Sciatic nerve (tissue), 2 donors: ENCODE measurements at places on chromosomes 12 and 14. TPM values are rescaled to one million over a fixed set of nuclear protein-coding genes. Genes with fewer than 3 reads are reported as not detected.

DNA sequence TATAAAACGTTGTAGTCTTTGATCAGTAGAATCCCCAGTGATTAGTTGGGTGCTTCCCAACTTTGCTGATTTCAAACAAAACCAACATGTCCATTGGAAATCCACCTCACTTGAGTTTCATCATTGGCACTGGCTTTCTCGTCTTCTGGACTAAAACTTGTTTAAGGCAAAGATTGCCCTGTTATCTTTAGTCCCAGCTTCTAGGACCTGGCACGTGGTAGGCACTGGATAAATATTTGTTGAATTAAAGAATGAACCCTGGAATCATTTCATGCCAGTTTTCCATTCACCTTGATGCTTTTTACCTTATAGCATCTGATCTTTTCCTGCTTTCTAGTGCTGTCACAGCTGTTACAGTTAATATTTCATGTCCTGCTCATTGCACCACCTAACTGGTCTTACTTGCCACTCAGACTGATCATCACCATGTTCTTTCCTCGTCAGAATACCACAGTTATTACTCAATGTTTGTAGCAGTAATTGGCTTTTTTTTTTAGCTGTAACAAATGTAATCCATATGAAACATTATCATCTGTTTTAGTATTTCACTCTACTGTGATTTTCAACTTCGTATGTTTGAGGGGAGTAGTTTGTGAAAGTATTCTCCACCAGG is 7.3 kb upstream of the C12orf50 start:
- no peak for DNase-seq

DNA sequence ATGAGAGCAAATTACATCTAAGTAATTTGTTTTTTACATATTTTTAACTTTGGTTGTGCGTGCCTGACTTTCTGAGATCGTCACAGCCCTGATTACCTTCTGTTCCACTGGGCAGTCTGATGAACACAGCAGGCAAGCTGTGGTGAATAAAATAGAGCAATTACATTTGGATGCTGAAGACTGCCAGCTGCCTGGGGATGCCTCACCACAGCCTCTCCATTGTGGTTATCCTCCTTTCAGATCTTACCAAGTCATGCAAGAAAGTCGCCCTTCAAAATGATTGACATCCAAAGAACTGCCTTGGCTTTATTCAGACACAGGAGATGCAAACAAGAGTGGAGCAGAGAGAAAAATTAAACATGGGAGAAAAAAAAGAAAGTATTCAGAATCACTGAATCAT is 456.6 kb upstream of the TMPO start:
- no peak for DNase-seq

Gene ARHGAP5
- 193 TPM for total RNA-seq

DNA sequence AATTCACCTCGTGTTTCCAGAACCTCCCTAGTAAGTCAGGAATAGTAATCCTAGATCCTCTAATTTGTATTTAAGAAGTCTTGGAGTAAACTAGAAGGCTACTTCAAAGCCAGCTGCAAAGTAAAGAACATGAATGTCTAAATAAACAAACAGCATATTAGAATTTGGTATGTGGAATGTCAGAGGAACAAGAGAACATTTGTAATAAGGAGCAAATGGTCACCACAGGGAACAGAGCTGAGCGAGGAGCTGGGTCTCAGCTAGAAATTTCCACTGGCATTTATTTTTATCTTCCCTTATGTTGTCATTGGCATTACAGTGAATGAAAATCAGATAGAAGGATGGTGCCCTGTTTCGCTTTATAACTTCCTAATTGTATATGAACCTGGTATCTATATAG is 50.2 kb downstream of the FRMD6 start:
- DNase-seq, result no peak

Gene CDKL1
- 15.8 TPM for total RNA-seq

Gene DNAJC22
- total RNA-seq, result not detected

GRCh38 chr14:99573436-99574098 is 30.4 kb downstream of the CCDC85C start:
- no peak for DNase-seq

Gene EGLN3
- total RNA-seq, result 10.9 TPM

- no peak for DNase-seq
Observed at GRCh38 chr12:97131220-97131981, 224.3 kb downstream of the NEDD1 start.

- DNase-seq, result no peak
Observed at GRCh38 chr12:104588047-104588920, 131.5 kb downstream of the CHST11 start.

DNA sequence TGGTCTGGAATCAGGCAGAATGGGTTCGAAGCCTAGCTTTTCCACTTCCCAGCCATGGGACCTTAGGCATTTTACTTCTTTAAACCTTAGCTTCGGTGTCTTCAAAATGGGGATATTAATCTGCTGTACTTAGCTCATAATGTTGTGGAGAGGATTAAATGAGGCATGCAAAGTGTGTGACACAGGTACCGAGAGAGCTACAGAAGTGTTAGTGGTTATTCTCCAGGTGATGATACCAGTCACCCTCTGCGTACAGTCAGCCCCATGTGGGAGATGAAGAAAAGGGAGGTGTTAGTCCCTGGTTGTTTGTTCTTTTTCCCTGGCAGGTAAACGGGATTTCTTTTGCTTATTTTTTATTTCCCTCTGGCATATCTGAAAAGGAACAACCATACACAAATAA is 212.1 kb downstream of the PHLDA1 start:
- no peak for DNase-seq

DNA sequence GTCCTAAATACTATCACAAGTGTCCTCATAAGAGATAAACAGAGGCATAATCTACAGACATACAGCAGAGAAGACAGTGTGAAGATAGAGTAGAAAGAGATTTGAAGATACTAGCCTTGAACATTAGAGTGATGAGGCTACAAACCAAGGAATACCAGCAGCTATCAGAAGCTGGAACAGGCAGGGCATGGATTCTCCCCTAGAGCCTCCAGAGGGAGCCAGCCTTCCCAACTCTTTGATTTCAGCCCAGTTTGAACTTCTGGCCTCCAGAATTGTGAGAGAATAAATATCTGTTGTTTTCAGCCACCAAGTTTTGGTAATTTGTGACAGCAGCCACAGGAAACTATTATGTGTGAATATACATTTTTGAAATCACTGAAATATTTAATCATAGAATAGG is 47.2 kb downstream of the CCDC91 start:
- DNase-seq, result no peak

Gene ATN1
- total RNA-seq, result 140 TPM

- DNase-seq, result no peak
Observed at GRCh38 chr12:5364036-5364770, 67.7 kb upstream of the NTF3 start.

Gene KRT73
- not detected for total RNA-seq

Gene ZDHHC22
- not detected for total RNA-seq

Gene CIDEB
- 17.3 TPM for total RNA-seq

DNA sequence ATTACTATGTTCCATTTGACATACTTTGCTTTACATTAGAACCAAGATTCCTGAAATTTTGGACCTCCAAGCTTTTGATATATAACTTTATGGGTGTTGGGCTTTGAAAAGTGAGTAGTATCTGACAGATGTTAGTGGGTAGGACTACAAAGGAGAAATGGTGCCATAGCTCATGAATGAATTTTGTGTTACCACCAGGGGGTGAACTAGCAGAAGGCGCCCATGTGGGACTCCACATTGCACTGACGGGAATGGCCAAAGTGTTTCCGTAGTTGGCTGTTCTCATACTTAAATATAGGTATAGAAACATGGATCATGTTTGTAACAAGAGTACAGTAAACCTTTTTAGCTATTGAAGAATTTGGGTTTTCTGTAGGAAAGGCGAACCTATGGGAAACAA is 337.5 kb downstream of the FLRT2 start:
- DNase-seq, result no peak

DNA sequence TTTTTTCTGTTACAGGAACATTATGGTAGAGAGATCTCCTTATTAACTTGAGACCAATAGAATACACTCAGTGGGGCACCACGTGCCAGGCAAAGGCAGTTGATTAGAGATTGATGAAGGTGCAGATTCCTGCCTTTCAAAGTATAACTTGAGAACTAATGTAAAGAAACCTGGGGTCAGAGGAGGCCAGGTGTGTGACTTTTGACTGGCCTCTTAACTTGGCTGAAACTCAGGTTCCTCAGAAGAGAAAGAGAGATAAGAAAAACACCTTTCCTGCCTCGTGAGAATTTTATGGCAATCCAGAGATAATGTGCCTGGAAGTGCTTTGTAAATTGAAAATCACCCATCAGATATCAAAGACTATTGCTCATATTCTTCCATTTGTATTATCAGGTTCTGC is 110.7 kb upstream of the GZMB start:
- no peak for DNase-seq

Gene IGFBP6
- 1,832 TPM for total RNA-seq

DNA sequence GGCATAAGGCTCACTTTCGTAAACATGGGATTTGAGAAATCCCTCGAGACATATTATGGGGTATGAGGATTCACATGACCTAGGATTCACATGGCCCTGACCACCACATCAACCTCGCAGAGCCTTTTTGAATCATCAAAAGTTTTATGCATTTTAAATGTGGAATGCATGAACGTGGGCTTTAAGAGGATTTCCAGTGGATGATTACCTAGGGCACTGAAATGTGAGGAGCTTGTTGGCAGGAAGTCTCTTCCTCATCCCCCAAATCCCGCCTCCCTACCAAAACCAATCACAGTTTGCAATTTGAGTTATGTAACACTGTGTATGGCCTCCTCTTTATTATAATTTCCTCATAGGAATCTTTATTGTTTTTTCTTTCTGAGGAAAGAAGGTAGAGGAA is 659.6 kb upstream of the TBX3 start:
- DNase-seq, result no peak

Gene DCN
- 2,017 TPM for total RNA-seq

GRCh38 chr14:97177635-97178034 is 380.5 kb downstream of the VRK1 start:
- no peak for DNase-seq

Gene FGFR1OP2
- total RNA-seq, result 81.9 TPM

- DNase-seq, result no peak
Observed at GRCh38 chr12:88266806-88267360, 124.8 kb downstream of the TMTC3 start.

Gene ASCL1
- total RNA-seq, result not detected

Gene BLTP3B
- total RNA-seq, result 40.4 TPM

GRCh38 chr14:92609955-92610354 is 96.4 kb downstream of the RIN3 start:
- no peak for DNase-seq

Gene CPM
- 32.5 TPM for total RNA-seq

DNA sequence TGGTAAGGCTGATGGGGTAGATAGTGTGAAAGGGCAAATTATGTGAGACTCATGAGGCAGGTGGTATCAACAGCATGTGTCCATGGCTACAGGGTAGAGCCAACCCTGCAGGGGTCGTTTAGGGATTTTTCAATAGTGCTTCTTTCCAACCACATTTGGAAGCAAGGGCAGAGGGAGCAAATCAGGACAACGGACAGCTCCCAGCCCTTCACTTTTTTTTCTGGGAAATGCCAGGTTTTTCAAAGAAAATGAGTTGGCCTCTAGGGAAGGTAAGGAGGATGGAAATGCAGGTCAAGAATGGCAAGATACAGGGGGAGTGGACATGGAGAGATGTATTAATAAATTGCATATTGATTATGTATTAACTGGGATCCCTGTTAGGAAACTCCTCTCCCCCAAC is 4.9 kb upstream of the CMA1 start:
- no peak for DNase-seq

Gene EMP1
- total RNA-seq, result 413 TPM

DNA sequence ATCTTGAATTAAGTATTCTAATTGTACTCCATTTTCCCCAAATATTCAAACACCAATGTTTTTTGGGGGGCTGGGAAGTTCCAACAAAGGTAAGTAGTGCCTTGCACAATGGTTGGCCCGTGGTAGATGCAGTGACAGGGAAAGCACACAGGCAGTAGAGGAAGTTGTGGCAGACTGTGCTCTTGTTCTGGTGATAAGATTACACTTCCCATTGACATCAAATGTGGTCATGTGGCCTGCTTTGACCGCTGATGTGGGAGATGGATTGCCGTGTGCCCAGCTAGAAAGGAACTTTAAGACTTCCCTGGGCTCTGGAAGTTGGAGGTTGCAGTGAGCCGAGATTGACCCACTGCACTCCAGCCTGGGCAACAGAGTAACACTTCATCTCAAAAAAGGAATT is 223.8 kb downstream of the VRK1 start:
- DNase-seq, result no peak

DNA sequence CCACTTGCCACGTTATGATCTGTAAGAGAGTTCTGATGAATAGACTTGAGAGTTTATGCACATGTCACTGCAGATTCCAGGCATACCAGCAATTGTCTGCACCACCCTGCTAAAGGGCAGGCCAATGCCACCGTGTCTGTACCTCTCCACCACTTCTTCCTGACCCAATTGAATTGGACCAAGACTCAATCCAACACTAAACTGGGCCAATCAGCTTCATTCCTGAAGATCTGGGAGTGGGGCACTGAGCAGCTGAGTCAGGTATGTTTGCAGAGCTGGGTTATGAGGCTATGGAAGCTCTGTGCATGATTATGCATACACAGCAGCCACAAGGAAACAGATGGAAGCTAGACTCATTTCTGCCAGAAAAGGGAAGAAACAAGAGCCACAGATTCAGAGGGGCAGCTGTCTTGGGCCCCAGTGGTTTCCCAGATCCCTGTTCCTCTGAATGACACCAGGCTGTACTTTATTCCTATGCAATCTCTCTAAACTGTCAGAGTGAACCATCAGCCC is 28.0 kb downstream of the DAO start:
- no peak for DNase-seq

- no peak for DNase-seq
Observed at GRCh38 chr12:1517007-1517406, 77.4 kb downstream of the FBXL14 start.

Gene IFNG
- total RNA-seq, result 0.40 TPM

GRCh38 chr12:56510786-56511185 is 10.8 kb upstream of the RBMS2 start:
- no peak for DNase-seq

DNA sequence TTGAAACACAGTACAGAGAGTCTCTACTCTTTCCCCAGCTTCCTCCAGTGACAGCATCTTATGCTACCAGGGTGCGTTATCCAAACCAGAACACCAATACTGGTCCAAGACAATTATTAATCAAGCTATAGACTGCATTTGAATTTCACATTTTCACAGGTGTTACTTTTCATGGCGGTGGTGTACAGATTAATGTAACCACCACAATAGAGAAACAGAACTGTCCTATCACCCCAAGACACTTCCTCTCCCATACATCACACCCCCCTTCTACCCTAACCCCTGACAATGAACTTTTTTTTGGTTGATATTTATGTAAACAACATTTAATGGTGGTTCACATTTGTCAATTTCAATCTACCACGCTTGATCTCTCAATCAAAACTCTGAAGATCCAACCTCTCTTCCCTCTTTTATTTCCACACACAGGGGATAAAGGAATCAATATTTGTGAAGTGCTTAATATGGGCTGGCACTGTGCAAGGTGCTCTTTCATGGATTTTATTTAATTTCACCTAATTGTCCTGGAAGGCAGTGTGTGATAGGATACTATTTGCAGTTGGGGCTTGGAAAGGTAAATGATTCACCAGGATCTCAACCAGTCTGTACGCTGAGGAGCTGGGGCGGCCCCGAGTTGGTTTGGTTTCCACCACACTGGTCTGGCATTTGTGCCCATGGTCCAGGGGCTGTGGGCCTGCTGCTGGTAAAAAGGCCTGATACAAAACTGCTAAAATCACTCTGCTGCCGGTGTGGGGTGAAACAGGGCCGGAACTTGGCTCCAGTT is 54.6 kb upstream of the DICER1 start:
- no peak for DNase-seq

- no peak for DNase-seq
Observed at GRCh38 chr14:21475767-21476522, 814 bp downstream of the RAB2B start.

Gene MYH6
- not detected for total RNA-seq

- no peak for DNase-seq
Observed at GRCh38 chr12:118065380-118065779, 4.4 kb upstream of the WSB2 start.
